ENCODE measurements at places on chromosomes 16 and 17.

- no peak for DNase-seq
Observed at GRCh38 chr16:86031141-86031678, 132.2 kb downstream of the IRF8 start.

- DNase-seq, result peak; percentile 59
Observed at GRCh38 chr16:58110571-58111301, 18.4 kb downstream of the CFAP20 start.

GRCh38 chr17:32302860-32303649, 37.4 kb downstream of the RHBDL3 start:
- DNase-seq, result no peak

- DNase-seq, result peak; percentile 78
Observed at GRCh38 chr17:42120770-42121769, at the start of gene KAT2A. Gene KAT2A, minus strand, starts transcription at chr17:42121367. Its CDS starts 63 bp downstream, at chr17:42121304.

- DNase-seq, result no peak
Observed at GRCh38 chr17:64217249-64217691, 45.8 kb downstream of the TEX2 start.

DNA sequence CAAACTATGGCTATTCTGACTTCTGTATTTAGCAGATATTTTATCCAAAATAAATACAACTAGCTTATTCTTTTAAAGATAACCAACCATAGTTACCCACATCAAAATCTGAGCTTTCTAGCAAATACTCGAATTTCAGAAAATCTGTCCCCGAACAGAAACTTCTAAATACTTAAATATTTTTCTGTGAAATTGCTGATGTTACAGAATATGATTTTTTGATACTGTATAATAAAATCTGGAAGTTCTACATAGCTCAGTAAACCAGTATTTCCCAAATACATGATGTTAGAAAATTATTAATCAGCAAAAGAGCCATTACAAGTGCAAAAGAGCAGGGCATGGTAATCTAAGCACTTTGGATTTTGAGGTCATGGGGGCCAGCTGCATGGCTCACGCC, 114.9 kb downstream of the CDH8 start:
- DNase-seq, result no peak

DNA sequence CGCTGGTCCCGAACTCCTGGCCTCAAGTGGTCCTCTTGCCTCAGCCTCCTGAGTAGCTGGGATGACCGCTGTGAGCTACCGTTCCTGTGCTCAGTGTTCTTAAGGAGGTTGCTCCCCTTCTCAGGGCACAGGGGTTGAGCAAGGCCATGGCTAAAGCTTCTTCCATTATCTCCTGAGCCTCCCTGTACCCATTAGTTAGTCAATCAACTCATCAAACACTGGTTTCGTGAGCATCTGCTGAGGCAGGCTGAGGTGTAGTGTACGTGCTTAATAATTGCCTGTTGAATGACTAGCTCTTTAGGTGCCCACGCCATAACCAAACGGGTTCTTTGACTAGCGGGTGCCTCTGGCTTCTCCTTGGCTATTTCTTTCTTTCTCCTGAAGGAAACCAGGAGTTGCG, 11.7 kb downstream of the SGCA start:
- DNase-seq, result no peak

DNA sequence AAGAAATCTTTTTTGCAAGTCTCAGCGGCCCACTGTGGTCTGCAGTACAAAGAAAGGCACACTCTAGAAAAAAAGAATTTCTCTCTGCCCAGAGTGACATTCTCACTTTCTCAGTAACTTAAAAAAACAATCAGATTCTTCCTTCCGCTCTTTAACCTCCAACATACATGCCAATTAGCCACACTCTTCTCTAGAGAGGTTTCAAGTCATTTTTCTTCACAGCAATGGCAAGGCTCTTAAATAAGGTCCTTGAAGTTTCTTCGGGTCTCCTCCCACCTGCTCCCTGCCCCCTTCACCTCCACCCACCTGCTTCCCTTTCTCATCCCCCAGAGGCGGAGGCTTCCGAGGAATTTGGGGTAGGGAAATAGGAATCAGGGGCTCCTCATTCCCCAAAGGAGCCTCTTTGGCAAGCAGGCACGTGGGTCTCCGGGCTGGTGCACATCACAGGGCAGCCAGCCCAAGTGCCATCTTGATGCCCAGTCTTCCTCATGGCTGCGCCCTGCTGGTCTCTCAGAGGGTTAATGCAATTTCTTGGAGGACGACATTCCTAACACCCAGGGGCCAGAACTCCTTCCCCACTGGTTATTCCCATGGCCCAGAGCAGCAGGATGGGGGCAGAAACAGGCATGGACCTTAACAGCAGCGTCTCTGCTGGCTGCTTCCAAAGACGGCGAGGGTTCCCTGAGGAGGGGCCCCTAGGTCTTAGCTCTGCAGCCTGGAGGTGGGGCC, 855 bp upstream of the MEOX1 start:
- no peak for DNase-seq

- no peak for DNase-seq
Observed at GRCh38 chr17:37847811-37848331, 76.3 kb upstream of the TBC1D3K start.

GRCh38 chr16:67648088-67648763, 3.3 kb downstream of the CARMIL2 start:
- DNase-seq, result no peak

GRCh38 chr17:45230787-45231480, 9.2 kb downstream of the FMNL1 start:
- DNase-seq, result peak; percentile 37

DNA sequence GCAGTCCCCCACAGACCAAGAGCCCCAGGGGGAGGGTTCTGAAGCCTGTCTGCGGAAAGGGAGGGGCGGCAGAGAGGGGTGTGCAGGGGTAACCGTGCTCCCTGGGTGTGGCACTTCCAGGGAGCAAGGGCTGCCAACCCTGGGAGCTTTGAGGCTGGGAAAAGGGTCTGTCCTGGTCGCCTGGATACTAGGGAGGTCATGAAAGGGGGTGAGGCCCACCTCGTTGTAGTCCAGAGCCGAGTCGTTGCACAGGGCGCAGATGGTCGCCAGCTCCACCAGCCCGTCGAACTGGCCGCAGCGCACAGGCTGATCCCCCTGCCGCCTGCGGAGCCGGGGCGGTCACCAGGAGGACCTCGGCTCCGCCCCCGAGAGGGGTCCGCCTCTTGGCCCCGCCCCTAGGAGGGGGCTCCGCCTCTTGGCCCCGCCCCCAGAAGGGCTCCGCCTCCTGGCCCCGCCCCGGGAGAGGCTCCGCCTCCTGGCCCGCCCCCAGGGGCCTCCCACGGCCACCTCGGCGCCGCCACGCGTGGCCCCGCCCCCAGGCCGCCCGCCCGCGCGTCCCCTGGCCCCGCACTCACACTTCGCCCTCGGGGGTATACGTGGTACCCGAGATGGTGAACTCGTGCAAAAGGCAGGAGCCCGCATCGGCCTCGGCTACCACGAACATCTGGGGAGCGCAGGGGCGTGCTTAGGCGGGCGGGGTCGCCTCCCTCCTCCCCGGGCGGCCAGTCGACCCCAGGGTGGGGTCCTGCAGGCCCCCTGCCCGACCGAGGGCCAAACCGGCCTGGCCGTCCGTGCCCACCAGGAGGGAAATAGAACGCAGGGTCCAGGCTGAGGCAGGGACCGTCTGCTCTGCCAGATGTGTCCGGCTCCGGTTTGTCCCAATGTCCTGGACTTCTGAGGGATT, 19.5 kb downstream of the ATP2A3 start:
- peak; percentile 78 for DNase-seq

GRCh38 chr16:20937736-20938135, 37.2 kb downstream of the LYRM1 start:
- DNase-seq, result no peak

GRCh38 chr17:35214192-35214591, 20.0 kb upstream of the SLC35G3 start:
- no peak for DNase-seq

DNA sequence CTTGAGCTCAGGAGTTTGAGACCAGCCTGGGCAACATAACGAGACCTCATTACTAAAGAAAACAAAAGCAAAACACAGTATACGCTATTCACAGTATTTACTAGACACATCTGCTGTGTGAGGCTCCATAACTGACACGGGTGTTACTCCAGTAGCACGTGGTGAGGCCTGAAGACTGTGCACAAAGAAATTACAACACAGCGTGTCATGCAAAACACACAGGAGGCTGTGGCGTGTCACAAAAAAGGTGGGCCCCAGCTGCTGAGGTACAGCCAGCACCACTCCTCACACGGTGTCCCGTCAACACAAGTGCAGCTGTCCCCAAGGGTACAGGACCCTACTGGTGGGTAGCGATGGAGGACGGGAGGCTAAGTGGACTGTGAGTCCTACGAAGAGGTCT, 2.7 kb downstream of the CYBC1 start:
- no peak for DNase-seq

DNA sequence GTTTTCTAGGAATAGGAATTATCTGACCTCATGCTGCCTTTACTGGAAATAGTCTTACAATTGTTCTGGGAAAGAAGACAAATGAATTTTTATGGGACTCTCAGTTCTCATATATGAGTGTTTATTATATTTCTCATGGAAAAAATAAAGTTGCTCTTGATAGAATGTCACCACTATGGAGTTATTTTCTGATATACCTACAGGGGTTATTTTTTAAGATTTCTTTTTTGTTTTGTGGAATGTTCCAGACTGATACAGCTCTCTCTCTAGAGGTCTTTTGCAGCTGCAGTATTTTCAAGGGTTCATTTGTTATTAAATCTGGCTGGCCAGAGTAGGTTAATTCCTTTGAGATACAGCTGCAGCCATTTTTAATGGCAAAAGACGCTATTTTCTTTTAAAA, 100.7 kb downstream of the ABCA8 start:
- no peak for DNase-seq

DNA sequence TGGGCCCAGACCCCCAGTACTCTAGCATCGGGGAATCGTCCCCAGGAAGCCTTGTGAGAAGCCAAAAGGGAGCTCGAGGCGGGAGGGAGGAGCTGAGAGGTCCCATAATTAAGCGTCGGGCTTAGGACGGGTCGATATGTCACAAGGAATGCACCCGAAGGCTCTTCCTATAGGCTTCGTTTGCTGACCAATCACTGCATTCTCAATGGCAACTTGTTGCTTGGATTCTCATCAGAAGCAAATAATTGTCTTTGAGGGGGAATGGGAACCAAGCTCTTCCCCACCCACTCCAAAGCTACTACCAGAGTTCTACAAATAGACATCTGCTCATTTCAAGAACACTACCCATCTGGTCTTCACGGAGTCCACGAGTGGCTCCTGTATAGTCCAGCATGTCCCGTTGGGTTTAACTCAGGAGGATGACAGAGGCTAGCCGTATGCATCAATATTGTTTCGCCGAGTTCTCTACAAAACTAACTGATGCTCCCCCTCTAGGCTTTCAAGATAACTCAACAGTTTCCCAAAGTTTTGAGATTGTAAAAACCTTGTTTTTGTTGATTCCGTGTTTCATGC, 628 bp upstream of the BLMH start:
- peak; percentile 52 for DNase-seq

- no peak for DNase-seq
Observed at GRCh38 chr17:77042476-77043231, 98.1 kb upstream of the SEC14L1 start.

- DNase-seq, result no peak
Observed at GRCh38 chr16:74463888-74464287, 42.6 kb upstream of the CLEC18B start.

- DNase-seq, result no peak
Observed at GRCh38 chr17:40961591-40961990, 5.2 kb downstream of the KRT39 start.

DNA sequence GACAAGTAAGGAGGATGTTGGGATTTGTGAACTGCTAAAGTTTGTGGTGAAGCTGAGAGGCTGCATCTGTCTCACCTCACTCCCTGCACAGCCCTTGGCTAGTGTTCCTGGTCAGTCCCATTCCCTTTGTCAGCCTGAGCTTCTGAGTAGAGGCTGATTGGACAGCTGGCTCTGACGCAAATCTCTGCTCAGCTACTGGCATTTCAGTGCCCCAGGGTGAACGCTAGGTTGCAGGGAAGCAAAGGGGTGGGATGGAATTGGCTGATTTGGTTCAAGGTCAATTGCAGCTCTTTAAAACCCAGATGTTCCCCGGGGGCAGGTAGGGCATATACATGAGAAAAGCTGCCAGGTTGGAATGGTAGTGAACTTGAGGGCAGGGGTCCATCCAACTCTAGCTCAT, 23.1 kb upstream of the CNOT1 start:
- no peak for DNase-seq

GRCh38 chr17:49224198-49224996, 6.2 kb downstream of the PHOSPHO1 start:
- DNase-seq, result no peak

DNA sequence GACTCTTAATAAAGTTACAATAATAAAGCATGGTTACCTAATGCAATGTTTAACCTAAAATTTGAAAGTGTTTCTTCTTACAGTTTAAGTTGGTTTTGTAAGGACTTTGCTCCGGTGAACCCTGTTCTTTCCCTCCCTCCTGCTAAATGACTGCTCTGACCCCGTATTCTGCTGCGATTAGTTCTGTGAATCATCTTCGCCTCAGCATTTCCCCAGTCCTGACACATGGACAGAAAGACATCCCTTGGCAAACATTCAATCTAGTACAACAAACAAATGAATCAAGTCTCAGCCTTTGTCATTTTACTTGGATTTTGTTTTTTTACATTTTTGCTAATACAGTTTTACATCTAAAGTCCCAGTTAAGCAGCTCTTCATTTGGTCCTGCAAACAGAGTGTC, 15.4 kb downstream of the KCNJ2 start:
- DNase-seq, result peak; percentile 65

DNA sequence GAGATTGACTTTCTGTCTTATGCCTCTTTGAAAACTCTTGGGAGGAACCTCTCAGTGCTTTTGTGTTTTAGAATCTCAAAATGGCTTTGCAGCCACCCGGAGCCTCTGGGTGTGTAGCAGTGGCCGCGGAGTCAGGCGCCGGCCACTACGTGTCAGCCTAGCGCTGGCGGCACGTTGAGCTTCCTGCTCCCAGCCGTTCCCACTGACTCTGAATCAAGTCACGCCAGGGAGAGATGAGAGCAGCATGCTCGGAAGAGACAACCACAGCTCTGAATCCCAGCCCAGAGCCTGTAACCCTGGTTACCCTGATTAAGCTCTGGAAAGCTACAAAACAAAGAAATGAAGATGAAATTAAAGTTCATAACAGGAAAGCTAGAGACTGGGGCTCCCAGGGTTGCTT, 97.4 kb upstream of the CACNG5 start:
- peak; percentile 42 for DNase-seq

DNA sequence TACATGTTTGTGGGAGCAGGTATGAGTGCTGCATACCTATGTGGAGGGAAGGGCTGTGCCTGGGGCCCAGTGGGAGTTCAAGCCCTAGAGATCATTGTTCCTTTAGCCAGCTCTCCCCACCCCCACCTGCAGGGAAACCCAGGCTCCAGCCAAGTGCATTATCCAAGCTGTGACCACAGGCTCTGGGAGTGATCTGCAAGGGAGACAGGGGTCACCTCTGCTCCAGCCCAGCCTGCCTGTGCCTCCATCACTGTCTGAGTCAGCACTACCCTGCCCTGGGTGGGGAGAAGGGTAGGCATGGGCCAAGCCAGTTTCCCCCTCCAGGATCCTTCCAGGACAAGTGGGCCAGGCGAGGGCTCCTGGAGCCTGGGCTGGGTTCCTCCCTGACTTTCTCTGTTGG, 32.1 kb upstream of the SBK1 start:
- DNase-seq, result no peak
